Activated naive CD8-positive, alpha-beta T cell treated with anti-CD3 and anti-CD28 coated beads for 36 hours (primary cell): ENCODE measurements at places on chromosomes 1 and 21.

DNA sequence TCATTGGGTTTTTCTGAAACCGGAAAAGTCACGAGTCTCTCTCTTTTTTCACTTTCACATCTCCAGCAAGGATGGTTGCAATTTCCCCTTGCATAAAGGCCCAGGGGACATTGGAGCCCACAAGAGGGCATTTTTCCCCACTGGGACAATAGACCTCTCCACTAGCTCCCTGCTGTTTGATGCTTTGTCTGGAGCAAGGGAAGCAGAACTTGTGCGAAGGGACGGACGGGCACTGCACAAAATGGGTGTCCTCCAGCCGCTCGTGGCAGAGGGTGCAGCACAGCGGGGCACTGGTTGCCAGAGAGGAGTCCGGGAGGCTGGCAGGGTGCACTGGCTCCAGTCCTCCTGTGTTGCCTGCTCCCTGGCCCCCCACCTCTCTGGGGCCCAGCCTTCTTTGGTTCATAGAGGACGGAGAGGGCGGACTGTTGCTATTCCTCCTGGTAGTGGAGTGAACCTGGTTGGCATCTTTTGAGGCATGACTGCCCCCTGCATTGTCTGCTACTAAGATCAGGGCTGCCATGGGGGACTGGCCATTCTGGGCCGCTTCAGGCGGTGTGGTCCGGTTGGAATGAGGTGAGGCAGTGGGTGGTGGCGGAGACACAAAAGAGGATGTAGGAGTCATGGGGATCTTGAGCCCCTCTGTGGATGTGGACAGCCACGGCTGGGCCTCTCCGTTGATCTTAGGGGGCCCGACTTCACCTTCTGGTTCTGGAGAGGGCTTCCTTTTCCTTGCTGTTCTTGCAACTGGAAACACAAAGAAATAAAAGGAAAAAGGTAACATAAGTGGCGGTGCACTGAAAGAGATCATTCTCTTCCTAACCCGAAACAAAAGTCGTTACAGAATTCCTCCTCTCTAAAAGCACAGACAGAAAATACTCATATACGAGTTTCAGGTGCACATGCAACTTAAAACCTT lies 2.6 kb downstream of the IRF2BP2 start:
- DNase-seq, result peak; percentile 30

- DNase-seq, result peak; percentile 14
Observed at GRCh38 chr1:205481218-205481617, 23.3 kb upstream of the CDK18 start.

- no peak for DNase-seq
Observed at GRCh38 chr1:54001591-54001990, 16.4 kb downstream of the LDLRAD1 start.

DNA sequence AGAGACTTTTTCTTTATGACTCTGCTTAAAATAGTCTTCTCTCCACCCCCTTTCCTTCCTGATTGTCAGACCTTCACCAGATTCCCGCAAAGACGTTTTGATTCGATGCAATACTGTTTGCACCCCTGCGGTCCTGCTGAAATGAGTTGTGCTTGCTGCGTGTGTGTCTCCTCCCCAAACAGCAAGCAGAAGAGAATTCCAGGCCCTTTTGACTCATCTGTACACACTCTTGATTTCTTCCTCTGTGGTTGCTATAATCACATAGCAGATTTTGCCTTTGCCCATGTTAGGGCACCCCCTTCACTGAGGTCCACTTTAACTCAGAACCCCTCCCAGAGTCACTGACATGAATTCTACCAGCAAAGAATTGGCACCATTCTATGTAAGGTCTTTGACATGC lies 136.5 kb downstream of the ZZZ3 start:
- DNase-seq, result no peak

GRCh38 chr1:81703756-81704463 lies 96.8 kb upstream of the ADGRL2 start:
- no peak for DNase-seq

DNA sequence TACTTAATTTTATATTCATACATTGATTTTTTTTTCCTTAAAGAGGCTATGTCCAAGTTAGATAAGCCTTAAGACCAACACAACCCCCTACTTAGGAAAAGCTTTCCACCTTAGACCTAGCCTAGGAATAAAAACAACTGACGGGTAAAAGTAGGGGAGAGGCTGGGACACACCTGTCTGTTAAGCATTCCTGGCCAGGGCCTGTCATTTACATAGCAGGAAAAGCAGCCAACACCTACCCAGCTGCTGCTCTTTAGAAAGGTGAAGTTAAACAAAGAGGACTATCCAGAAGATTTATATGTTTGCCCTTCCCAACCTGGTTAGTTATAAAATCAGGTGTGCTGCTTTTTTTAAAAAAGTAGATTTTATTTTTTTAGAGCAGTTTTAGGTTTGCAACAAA lies 29.1 kb upstream of the SAMD13 start:
- DNase-seq, result no peak

- DNase-seq, result no peak
Observed at GRCh38 chr1:60054374-60054773, 19.2 kb downstream of the C1orf87 start.

- no peak for DNase-seq
Observed at GRCh38 chr1:35477870-35478269, 79.3 kb downstream of the KIAA0319L start.

- no peak for DNase-seq
Observed at GRCh38 chr1:66984491-66984890, 59.7 kb downstream of the MIER1 start.

GRCh38 chr1:86648255-86648654 lies 56.1 kb upstream of the SH3GLB1 start:
- DNase-seq, result no peak

GRCh38 chr1:93600663-93601062 lies 81.0 kb downstream of the BCAR3 start:
- no peak for DNase-seq

- DNase-seq, result no peak
Observed at GRCh38 chr1:185720633-185721272, 13.4 kb upstream of the HMCN1 start.

DNA sequence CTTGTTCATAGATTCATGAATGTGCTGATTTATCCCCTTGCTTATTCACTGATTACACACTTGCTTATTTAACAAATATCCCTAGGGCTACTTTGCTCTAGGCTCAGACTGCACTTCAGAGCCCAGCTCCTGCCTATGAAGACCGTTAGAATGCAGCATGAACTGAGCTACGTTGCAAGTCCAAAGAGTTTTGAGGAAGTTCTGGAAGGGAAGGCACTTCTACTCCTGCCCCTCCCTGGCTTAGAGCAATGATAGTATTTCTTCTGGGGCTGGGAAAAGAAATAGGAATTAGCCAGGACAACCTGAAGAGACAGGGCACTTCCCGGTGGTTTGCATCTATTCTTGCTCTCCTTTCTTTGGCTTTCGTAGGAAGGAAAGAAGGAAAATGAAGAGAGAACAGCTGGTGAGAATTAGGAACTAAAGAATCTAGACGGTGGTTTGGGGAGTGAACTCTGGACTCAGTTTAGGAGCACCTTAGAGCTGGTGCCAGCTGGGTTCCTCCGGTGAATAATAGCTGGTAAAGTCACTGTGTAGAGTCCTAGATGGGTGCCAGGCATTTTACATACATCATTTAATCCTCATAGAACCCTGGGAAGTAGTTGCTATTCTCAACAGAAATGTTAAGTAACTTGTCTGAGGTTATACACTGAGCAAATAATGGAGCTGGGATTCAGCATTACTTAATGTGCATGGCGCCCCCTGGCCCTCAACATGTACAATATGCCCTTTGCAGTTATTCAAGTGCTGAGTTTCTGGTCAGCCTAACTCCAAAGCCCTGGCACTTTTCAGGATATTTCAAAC lies 65.9 kb downstream of the NDUFS5 start:
- peak; percentile 41 for DNase-seq

DNA sequence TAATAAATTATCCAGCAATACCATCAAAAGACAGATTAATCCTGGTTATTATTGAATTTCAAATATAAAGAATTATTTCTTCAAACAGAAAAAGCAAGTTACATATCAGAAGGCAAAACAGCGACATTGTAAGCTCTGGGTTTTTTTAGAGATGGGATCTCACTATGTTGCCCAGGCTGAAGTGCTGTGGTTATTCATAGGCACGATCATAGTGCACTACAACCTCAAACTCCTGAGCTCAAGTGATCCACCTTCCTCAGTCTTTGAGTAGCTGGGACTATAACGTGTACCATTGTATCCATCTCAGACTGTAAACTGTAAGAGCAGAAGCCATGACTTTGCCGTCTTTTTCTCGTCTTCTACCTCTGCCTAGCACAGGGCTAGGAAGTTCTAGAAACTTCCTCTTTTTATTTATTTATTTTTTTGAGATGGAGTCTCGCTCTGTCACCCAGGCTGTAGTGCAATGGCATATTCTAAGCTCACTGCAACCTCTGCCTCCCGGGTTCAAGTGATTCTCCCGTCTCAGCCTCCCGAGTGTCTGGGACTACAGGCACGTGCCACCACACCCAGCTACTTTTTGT lies 20.0 kb upstream of the GPX7 start:
- no peak for DNase-seq

GRCh38 chr21:44337941-44338895 lies 972 bp downstream of the CFAP410 start:
- peak; percentile 37 for DNase-seq

GRCh38 chr1:179287946-179288345 lies 5.7 kb upstream of the SOAT1 start:
- DNase-seq, result no peak

DNA sequence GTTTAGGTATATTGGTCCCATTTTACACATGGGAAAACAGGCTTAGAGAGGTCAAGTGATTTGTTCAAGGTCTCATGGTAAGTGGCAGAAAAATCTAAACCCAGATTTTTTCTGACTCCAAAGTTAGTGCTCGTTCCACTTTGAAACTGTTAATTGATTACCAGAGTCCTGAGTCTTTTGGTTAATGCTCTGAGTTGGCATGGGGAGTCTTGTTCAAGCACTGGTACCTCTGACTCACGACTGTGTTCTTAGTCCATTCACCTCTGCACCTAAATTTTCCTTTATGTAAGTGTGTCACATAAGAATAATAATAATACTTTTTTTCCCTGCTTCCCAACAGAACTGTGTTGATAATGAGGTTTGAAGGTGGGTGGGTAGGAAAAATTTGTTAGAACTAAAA lies 59.3 kb downstream of the VANGL2 start:
- no peak for DNase-seq

GRCh38 chr1:62230718-62231117 lies 36.1 kb downstream of the L1TD1 start:
- no peak for DNase-seq

DNA sequence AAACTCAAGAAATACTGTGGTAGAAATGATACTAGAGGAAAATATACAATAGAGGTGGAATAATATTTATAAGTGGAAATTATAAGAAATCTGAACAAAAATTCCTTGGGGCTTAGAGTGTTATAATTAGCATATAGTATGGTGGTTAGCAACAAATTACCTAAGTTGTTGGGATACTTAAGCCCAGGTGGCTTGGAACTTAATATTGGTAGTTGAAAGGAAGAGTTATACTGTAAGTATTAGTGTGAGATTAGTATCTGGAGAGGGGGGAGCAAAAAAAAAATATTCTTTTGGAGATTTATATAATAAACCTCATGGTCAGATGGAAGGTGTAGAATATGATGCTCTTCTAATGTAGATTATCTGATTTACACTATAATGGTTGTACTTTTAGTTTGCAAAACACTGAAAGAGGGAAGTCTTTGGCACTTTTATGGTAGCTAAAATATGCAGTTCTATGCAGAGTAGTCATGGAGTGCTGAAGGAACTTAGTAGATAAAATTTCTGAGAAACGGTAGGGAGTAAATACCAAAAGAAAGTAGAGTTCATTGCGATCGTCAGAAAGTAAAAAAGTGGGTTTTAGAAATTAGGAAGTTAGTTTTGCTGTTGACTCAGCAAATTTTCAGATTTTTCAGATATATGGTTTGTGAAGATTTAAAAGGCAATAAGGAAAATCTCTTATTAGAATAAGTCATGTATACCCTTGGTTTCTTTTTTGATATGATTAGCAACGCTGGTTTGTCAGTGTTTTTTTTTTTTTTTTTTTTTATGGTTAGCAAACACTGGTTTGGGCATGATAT lies 45.7 kb downstream of the MTF2 start:
- DNase-seq, result no peak

GRCh38 chr1:22364764-22365163 lies 86.9 kb upstream of the ZBTB40 start:
- no peak for DNase-seq

- DNase-seq, result no peak
Observed at GRCh38 chr1:237003516-237003915, 725 bp downstream of the MT1HL1 start.

DNA sequence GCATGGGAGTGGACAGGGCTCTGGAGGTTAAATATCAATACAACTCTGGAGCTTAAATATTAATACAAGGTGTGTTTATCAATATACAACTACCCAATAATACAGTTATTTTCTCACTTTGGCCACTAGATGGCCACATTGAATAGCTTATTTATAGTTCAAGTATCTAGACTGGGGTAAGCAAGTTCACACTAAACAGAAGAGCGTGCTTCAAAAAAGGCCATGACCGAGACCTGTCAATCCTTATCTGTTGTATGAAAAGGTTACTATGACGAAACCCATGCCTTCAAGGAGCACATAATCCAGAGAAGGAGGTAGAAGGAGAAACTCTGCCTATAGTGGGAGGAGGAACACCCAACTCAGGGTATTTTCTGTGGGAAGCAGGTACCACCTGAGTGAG lies 29.1 kb downstream of the CHML start:
- DNase-seq, result no peak
